ENCODE measurements at places on chromosomes 6 and 20.

- DNase-seq = no peak
Observed at GRCh38 chr20:50311308-50312001, 120.8 kb downstream of the CEBPB start.

DNA sequence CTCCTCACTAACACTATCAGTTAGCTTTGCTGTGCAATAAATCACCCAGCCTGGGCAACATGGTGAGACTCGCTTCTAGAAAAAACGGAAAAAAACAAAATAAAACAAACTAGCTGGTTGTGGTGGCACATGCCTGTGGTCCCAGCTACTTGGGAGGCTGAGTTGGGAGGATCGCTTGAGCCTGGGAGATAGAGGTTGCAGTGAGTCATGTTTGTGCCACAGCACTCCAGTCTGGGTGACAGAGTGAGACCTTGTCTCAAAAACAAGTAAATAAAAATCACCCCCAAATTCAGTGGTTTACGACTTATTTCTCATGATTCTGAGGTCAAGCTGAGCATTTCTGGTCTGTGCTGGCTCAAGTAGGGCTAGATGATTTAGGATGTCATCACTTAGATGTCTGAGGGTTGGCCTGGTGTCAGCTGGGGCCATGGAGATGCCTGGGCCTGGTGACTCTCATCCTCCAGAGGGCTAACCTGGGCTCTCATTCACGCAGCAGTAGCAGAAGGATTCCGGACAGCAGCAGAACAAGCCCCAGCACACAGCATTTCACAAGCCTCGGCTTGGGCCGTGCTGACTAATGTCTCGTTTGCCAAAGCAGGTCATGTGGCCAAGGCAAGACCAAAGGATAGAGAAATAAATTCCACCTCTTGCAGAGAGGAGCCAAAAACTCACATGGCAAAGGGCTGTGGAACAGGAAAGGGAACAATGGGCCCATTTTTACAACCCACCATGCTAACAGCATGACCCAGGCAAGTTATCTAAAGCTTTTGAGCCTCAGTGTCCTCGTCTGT lies 32.5 kb downstream of the MGME1 start:
- DNase-seq = peak; percentile 90

DNA sequence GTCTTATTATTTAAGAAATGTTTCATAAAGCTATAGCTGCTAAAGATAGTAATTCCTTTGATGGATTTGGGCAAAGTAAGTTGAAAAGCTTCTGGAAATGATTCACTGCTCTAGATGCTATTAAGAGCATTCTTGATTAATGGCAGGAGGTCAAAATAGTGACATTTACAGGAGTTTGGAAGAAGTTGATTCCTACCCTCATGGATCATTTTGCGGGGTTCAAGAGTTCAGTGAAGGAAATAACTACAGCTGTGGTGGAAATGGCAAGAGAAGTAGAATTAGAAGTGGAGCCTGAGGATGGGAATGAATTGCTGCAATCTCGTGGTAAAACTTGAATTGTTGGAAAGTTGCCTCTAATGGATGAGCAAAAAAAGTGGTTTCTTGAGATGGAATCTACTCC lies 316.1 kb downstream of the UTRN start:
- peak; percentile 53 for DNase-seq

GRCh38 chr6:11017090-11017489 lies 27.0 kb downstream of the ELOVL2 start:
- DNase-seq = no peak

- DNase-seq = no peak
Observed at GRCh38 chr6:95530176-95530819, 47.0 kb upstream of the MANEA start.

- DNase-seq = no peak
Observed at GRCh38 chr20:50720026-50720425, 11.4 kb upstream of the PARD6B start.

- no peak for DNase-seq
Observed at GRCh38 chr20:35629427-35630145, 14.0 kb downstream of the SPAG4 start.

DNA sequence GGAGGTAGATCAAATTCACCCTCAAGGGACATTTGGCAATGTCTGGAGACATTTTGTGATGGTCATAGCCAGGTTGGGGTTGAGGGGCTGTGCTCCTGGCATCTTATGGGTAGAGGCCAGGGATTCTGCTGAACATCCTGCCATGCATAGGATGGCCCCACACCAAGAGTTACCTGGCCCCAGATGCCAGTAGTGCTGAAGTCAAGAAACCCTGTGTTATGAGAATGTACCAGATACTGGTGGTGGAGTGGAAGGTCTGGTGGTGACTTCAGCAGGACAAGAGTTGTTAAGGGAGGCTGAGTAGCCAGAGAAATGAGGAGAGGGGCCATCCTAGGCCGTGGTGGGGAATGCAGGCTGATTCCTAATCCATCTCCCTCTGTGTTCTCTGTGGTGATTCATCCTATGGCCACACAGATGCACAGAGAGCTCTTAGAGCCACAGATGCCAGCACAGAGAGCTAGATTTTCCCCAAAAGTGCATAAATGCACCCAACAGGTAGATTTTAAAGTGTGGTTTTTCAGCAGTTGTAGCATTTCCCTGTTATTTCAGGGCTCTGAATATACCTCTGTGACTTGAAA lies 43.6 kb downstream of the CDYL start:
- DNase-seq = peak; percentile 50

DNA sequence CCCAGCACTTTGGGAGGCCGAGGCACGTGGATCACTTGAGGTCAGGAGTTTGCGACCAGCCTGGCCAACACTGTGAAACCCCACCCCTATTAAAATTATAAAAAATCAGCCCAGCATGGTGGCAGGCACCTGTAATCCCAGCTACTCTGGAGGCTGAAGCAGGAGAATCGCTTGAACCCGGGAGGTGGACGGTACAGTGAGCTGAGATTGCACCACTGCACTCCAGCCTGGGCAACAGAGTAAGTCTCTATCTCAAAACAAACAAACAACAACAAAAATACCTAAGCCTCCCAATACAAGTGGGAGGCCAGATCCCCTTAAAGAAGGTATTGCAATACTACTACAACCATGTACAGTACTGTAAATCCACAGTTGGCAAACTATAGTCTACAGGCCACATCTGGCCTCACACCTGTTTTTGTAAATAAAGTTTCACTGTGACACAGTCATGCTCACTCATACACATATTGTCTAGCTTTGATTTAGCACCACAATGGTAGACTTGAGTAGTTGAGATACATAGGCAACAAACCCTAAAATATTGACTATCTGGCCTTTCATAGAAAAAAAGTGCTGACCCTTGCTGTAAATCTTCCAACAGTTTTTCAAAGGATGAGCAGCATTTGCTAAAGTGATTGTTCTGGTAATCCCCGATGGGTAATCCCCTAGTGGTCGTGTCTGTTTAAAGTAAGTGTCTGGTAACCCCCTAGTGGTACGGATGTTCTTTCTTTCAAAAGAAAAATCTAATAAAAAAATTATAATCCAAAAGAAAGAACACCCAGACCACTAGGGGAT lies 202.0 kb downstream of the RNGTT start:
- DNase-seq = no peak

- peak; percentile 42 for DNase-seq
Observed at GRCh38 chr6:131660195-131660594, 23.1 kb downstream of the ENPP3 start.

GRCh38 chr20:50664254-50664653 lies 27.1 kb downstream of the RIPOR3 start:
- no peak for DNase-seq

GRCh38 chr6:152316024-152316423 lies 321.1 kb downstream of the SYNE1 start:
- DNase-seq = peak; percentile 64
